Pancreas (tissue), 10 donors: ENCODE measurements at places on chromosomes 1 and 21.

GRCh38 chr1:8082945-8083344 is 56.8 kb upstream of the ERRFI1 start:
- DNase-seq = no peak

- H3K4me1 ChIP-seq = no peaks in the 10 kb centered on the region
- no peak for DNase-seq
- H3K27me3 ChIP-seq = no peaks in the 10 kb centered on the region
- no peak overlapping the region for H3K4me3 ChIP-seq
Measured at GRCh38 chr1:239456788-239457187, 70.4 kb downstream of the CHRM3 start.

DNA sequence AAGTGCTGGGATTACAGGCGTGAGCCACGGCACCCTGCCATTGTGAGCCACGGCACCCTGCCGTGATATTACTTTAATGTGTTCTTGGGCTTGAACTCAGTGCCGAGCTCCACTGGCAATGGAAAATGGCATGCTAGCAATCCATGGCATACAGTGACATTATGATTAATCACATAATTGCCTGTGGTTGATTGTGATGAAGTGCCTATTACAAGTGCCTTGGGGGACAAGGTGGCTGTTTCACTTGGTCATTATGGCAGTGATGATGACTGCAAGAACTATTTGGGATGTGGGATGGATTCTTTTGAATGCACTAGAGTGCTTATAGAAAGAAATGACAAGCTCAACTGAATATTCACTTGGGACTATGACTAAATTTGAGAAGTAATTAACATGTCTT is 22.3 kb upstream of the HPCAL4 start:
- no peak overlapping the region for H3K27ac ChIP-seq
- H3K4me1 ChIP-seq = no peaks in the 10 kb centered on the region
- H3K4me3 ChIP-seq = no peak overlapping the region
- no peaks in the 10 kb centered on the region for H3K36me3 ChIP-seq
- H3K27me3 ChIP-seq = no peaks in the 10 kb centered on the region
- no peak for DNase-seq

DNA sequence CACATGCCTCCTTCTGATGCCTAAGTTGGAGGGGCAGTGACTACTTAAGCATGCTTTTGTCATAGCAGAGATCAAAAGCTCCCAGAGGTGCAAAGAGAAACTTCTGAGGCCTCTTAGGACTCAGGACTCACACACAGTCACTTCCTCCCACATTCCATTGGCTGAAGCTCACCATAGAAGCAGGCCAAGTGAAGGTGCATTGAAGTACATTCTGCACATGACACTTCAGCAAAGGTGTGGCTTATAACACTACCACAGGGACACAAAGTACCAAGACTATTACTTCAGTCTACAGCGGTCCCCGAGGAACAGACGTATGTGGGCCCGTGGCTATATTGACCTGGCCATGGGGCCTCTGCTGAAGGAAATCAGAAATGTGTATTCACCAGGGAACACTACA is 2.5 kb upstream of the POGK start:
- no peak overlapping the region for H3K4me3 ChIP-seq
- H3K4me1 ChIP-seq = peaks cover 21% of the 10 kb centered on the region
- H3K27ac ChIP-seq = no peak overlapping the region

- no peak overlapping the region for H3K4me3 ChIP-seq
- no peaks in the 10 kb centered on the region for H3K36me3 ChIP-seq
- H3K27ac ChIP-seq = no peak overlapping the region
- DNase-seq = no peak
- no peaks in the 10 kb centered on the region for H3K27me3 ChIP-seq
- no peaks in the 10 kb centered on the region for H3K4me1 ChIP-seq
Measured at GRCh38 chr1:232574077-232574476, 55.9 kb downstream of the SIPA1L2 start.

- DNase-seq = no peak
- no peaks in the 10 kb centered on the region for H3K36me3 ChIP-seq
- no peak overlapping the region for H3K4me3 ChIP-seq
- H3K4me1 ChIP-seq = no peaks in the 10 kb centered on the region
Measured at GRCh38 chr1:240070188-240070587, 21.5 kb upstream of the FMN2 start.

DNA sequence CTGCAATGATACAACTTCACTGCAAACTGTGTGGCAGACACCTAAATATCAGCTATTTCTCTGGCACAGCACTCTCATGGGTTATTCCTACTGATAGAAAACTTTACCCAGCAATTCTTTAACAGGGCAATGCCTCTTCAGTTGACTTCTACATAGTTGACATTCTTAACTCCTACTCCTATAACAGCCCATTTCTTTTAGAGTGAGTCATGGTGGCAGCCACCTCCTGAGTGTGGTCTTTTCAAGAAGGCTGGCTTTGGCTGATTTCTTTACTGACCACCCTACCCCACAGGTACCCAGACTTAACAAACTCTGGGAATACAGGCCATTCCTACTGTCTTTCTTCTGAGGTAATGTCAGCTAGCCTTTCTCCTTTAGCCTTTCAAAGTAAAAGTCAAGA is 805.8 kb upstream of the ADGRL2 start:
- H3K4me1 ChIP-seq = no peaks in the 10 kb centered on the region
- no peaks in the 10 kb centered on the region for H3K27me3 ChIP-seq
- H3K4me3 ChIP-seq = no peak overlapping the region
- no peaks in the 10 kb centered on the region for H3K36me3 ChIP-seq
- no peak overlapping the region for H3K27ac ChIP-seq
